ENCODE measurements at places on chromosomes 2 and 18.
A peak's percentile ranks its signal among the peaks of the same experiment; 100 is the strongest.

GRCh38 chr2:208570851-208571763 is 164.5 kb downstream of the PTH2R start:
- no peak for DNase-seq

DNA sequence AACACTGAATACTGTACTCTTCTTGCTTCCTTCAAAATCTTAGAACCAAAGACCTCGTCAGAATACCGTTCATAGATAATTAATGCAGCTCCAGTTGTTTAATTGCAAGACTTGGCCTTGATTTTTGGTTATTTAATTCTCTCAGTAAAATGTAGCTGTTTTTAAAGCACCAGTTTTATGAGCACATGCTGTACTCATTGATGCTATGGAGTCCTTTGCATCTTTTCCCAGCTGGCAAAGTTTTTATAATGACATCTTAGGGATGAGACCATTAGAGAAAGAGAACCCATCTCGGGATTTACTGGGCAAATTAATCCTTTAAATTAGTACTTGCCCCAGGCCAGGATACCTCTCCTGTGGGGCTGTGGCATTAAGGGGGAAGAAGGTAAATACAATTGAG is 199.3 kb downstream of the MEMO1 start:
- no peak for DNase-seq

DNA sequence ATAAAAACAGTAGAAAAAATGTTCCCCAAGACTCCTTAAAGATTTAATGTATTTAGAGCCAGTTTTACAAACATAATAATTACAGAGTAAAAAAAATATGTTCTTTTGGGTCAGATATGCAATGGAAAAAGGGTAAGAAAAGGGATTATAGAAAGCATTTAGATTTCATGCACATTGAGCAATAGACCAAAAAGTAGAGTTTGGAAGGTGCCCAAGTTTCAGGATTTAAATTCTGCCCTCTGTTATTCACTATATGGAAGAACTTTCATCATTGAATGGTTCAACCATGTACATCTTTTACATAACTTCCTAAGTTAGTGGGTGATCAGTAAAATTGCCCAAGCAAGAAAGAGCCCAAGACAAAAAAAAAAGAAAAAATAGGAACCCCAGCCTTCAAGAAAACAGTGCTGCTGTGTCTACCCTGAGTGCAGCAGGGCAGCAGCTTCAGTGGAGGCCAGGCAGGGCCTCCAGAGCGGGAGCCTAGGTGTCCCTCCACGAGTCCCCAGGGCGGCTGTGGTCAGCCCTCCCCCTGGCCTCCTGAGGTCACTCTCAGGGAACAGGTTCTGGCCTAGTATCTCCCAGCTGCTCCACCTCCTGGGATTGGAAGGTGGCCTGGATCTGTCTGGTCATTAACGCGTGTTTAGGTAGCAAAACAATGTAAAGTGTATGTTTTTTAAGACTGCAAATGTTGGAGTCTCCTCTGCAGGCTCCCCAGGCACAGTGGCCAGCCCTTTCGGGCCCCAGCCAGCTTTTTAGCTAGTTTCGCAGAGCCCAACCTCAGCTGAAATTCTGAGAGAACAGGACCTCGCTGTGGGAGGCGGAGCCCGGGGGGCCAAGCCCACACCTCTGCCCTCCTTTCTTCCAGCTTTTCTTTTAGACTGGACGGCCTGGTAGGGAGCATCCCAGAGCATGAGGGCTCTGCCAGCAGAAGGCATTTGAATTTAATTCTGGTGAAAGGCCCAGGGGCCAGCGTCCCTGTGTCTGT is 77.3 kb downstream of the TEX51 start:
- no peak for DNase-seq

- no peak for DNase-seq
Observed at GRCh38 chr18:59033359-59033758, 106.3 kb upstream of the SEC11C start.

- no peak for DNase-seq
Observed at GRCh38 chr18:52200921-52201663, 138.9 kb upstream of the DCC start.

GRCh38 chr2:209907746-209908145 is 94.7 kb upstream of the RPE start:
- no peak for DNase-seq

GRCh38 chr2:218003281-218003944 is 618 bp upstream of the TNS1 start:
- no peak for DNase-seq

DNA sequence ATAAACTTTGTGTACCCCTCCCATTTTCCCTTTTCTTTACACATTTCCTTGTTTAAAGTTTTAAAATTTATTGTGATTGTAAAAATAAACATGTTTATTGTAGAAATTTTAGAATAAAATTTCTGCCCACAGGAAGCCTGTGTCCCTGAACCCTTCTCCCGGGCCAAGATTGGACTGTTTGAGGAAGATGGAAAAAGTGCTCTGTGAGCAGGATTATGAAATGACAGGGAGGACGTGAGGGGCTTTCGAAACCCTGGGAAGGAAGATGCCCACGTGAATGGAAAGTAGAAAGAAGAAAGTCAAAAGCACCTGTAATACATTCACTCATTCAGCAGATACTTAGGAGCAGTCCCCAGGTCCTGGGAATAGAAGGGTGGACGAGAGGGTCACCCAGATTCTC is 25.4 kb upstream of the ATOH8 start:
- no peak for DNase-seq

DNA sequence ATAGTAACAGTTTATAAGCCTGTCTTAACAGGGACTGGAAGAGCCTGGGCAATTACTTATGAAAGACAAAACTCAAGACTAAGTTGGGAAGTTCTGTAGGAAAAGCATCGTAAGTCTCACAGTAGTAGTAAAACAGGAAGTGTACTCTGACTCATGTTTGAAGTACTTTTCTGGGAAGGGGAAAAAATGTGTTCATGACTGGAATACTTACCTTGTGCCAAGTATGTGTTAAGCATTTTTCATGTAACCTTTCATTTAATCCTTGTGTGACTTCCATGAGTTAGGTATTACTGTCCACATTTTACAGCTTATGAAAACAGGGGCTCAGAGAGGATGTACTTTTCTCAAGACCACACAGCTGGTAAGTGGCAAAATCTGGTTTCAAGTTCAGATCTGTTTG is 13.7 kb upstream of the SKOR2 start:
- DNase-seq = no peak

DNA sequence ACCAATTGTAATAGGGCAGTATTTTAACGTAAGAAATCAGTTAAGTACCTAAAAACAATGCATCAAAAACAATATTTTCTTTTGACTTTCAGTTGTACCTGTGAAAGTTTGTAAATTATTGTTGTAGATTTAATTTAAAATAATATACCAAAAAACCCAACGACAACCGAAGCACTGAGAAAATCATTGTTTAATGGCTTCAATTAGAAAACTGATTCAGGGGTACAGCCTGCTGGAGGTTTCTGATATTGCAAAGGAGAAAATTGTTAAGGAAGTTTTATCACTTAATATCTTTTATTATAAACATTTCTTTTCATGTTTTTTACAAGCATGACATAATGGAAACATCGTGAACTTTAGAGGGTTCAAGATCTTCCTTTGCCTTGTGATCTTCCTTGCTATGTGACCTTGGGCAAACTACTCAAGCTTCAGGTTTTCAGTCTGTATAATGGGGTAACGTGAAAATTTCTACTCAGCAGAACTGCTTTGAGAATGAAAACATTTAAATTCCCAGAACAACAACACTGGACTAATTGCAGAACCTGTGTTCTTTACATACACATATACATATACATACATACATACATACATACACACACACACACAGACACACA is 76.3 kb upstream of the GLS start:
- DNase-seq = no peak

DNA sequence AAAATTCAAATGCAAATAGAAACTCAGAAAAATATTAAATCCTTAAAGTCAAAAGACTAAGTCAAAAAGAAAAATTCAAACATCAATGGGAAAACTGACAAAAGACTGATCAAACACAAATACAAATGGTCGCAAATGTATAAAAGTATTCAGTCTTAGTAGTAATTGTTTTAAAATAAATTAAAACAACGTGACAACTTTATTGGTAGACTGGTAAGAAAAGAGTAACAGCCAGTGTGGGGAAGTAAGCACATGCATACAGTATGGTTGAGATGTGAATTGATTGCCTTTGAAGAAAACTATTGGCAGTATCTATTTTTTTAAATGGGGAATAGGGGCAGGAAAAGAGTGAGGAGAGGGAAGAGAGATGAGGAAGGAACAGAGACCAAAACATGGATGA is 9.8 kb downstream of the TMEM131 start:
- no peak for DNase-seq

DNA sequence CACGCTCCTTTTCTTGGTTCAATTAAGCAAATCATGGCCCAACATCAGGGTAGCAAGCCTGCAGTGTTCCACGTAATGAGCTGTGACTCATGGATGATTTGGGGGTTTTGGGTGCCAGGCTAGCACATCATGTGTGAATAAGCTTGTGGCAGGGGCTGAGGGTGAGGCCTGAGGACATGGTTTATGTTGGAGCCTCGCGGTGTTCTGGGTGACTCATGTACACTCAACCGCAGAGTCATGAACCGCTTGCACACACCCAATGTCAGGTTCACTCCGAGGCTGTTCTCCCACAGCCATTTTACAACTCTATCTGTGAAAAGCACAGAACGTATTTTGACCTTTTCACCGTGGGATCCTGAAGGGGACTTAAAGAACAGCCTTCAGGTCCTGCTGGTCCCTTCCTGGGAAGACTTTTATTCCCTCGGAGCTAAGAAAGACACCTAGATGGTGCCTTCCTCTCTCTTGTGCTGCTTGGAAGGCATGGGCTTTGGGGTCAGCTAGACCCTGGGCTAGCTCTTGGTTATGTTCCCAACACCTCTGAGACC is 139.9 kb upstream of the ZEB2 start:
- DNase-seq = peak; percentile 89

- DNase-seq = no peak
Observed at GRCh38 chr18:73045037-73045436, 177.2 kb upstream of the NETO1 start.

- no peak for DNase-seq
Observed at GRCh38 chr18:80213182-80213581, 34.1 kb downstream of the PARD6G start.
